Lower lobe of right lung (tissue), 2 donors: ENCODE measurements at places on chromosomes 12 and 14. TPM values are rescaled to one million over a fixed set of nuclear protein-coding genes. Genes with fewer than 3 reads are reported as not detected.
A peak's percentile ranks its signal among the peaks of the same experiment; 100 is the strongest.

DNA sequence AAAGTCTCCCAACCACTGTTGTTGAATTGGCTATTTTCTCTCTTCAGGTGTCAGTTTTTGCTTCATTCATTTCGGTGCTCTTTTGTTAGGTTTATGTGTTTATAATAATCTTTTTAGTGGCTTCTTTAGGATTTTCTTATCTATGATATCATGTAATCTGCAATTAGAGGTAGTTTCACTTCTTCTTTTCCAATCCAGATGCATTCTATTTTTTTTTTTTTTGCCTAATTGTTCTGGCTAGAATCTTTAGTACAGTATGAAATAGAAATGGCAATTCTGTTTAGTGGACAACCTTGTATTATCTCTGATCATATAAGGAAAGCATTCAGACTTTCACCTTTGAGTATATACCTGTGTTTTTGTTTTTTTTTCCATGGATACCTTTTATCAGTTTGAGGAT, 17.4 kb downstream of the CNOT2 start:
- DNase-seq, result no peak

DNA sequence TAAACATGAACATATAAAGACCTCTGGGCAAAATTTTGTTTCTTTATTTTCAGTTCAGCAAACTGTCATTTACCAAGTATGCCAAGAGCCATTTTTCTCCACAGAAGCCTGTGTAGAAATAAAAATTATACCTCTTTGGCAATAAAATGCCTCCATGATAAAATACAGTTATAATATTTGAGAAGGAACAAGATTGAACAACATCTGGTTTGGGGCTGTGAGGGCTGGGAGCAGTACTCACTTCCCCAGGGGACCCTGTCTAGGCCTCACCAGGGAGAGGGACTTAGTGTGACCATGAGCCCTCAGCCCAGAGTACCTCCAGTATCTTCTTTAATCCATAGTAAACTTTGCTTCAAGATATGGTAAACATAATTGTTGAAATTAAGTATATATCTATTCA, 65.1 kb downstream of the DAAM1 start:
- DNase-seq, result no peak

OR4K5 gene
- total RNA-seq, result not detected

DNA sequence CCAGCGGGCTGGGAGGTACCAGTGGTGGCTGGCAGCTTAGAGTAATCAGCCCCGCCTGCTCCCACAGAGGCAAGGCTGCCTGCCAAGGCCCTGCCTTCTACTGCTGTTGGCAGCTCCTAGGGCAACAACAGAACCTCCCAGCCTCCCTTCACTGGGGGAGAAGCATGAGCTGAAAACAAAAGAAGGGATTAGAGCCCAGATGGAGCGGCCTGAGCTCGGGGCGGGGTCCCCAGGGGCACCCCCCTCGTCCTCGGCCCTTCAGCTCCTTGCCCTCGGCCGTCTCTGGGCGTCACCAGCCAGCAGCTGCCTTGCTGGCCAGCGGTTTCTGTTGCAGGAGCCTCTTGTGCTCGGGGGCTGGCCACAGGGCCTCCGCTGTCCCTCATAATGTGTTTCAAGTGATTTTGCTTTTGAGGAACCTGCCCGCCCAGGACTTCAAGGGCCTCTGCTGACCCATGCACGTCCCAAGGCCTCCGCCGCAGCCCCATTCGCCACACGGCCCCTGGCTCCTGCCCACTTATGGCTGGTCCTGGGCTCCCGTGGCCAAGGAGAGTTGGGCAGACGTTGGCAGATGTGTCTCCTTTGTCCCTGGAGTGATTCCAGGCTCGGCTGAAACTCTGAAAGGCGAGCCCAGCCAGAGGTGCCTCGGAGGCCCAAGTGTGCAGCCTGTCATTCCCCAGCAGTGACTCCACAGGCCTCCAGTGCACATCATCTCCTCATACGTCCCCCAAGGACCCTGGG, 49.7 kb downstream of the PSMA6 start:
- peak; percentile 98 for DNase-seq

DNA sequence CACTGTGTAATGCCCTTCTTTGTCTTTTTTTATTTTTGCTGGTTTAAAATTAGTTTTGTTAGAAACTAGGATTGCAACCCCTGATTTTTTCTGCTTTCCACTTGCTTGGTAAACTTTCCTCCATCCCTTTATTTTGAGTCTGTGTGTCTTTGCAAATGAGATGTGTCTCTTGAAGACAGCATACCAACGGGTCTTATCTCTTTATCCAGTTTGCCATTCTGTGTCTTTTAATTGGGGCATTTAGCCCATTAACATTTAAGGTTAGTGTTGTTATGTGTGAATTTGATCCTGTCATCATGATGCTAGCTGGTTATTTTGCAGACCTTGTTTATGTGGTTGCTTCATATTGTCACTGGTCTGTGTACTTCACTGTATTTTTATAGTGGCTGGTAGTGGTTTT, 43.5 kb upstream of the LALBA start:
- no peak for DNase-seq

DNA sequence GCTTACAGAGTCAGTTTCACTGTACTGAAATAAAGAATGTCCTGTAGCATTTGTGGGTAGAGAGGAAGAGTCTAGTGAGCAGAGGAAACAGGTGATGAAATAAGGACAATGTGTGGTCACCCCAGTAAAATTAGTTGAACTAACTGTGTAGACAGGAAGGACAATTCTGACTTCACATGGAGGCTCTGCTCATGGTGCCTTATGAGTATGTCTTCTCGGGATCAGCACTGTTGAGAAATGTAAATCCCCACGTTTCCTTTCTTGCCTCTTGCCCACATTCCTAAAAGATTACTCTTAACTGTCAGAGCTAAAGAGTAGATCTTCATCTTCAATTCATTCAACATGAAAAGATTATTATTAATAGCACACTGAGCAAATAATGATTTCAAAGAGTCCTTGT, 113.2 kb upstream of the FLRT2 start:
- DNase-seq, result no peak

- no peak for DNase-seq
Measured at GRCh38 chr12:72502546-72502945, 230.4 kb downstream of the TRHDE start.

DNA sequence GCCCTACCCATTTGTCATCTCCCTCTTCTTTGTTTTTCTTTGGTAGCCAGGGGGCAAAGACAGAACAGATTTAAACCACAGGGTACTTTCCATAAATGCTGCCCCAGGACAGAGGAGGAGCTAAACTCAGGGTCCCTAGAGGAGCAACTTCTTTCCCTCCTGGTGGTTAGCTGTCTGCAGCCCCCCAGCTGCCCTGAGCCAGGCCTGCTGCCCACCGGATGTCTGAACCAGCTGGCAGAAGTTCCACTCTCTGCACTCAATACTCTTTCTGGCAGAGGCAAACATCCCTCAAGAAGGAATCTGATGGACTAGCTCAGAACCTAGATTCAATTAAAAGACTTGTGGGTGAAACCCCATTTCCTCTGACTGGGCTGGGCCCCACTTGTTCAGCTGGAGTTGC, 10.7 kb downstream of the VDR start:
- no peak for DNase-seq

GALNT16 gene
- 3.5 TPM for total RNA-seq

- peak; percentile 48 for DNase-seq
Measured at GRCh38 chr14:32201816-32202490, at the start of gene RNU6-7. Gene RNU6-7, plus strand, starts transcription at chr14:32202045.

DNA sequence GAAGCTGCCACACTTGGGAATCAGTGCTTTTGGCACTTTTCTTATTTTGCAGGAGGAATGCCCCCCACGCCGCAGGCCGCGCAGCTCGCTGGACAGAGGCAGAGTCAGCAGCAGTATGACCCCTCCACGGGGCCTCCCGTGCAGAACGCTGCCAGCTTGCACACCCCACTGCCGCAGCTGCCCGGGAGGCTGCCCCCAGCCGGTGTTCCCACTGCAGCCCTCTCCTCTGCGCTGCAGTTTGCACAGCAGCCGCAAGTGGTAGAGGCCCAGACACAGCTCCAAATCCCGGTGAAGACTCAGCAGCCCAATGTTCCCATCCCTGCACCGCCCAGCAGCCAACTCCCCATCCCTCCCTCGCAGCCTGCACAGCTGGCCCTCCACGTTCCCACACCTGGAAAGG, 32.3 kb downstream of the EP400 start:
- no peak for DNase-seq

GRCh38 chr12:68851592-68852306, 43.8 kb downstream of the MDM2 start:
- DNase-seq, result no peak

DNA sequence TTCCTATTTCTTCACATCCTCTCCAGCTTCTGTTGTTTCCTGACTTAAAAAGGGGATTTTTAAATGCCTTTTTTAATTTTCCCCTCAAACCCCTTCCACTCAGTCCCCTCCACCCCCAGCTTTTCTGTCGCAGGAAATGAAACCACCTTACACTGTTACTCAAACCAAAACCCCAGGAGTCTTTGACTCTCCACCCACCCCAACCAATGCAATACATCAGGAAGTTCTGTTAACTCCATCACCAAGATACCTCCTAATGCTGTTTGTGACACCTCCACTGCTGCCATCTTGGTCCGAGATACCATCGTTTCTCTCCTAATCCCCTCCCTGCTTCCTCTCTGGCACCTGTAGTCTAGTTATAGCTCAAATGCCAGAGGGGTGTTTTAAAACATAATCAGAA, 25.4 kb upstream of the CPM start:
- DNase-seq, result no peak

- DNase-seq, result no peak
Measured at GRCh38 chr12:10498042-10498441, 7.6 kb upstream of the EIF2S3B start.

- DNase-seq, result no peak
Measured at GRCh38 chr12:9870286-9870866, 1.2 kb upstream of the CLEC2B start.

RCOR1 gene
- total RNA-seq, result 53.6 TPM
